ENCODE measurements at places on chromosomes 11 and 22.

DNA sequence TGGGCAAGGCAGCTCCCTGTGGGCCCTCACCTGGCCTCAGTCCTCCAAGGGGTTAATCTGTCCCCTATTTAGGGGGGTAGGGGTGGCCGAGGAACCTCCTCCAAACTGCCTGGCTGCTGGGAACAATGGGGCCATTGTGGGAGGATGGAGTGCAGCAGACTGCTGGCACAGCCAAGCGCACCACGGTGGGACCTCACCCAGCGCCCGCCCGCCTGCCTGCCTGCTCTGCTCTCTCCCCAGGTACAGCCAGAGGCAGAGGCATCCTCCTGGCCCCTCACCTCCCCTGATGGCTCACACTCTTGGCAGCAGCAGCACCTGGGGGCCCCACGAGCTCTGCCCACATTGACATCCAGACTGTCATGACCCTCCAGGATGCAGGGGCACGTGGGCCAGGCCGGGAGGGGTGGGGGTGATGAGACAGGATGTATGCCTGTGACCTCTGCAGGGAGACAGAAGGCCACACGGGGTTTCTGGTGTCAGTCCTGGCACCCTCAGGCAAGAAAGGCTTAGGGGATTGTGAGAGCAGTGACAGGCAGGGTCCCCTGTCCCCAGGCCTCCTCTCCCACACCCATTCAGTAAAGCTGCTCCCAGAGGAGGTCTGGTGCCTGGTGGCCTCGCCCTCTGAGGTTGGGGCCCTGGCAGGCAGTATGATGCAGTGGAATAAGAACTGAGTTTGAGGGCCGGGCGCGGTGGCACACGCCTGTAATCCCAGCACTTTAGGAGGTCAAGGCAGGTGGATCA, 11.4 kb downstream of the BCL9L start:
- DNase-seq: peak; percentile 80

DNA sequence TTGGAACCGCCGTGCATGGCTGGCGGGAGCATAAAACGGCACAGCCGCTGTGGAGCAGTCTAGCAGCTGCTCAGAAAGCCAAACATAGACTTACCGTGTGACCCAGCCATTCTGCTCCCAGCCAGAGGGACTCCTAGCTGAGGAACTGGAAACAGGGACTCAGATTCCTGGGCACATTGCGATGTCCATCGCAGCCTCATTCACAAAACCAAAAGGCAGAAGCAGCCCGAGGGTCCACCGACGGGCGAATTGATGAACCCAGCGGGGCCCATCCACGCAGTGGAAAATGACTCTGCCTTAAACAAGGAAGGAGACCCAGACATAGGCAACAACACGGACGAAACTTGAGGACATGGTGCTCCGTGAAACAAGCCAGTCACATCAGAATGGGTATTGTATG, 5.7 kb upstream of the MUC5B start:
- no peak for DNase-seq

- no peak for DNase-seq
Observed at GRCh38 chr22:50696799-50697561, 24.4 kb downstream of the SHANK3 start.

- DNase-seq: no peak
Observed at GRCh38 chr11:47606731-47607130, 12.5 kb upstream of the C1QTNF4 start.

DNA sequence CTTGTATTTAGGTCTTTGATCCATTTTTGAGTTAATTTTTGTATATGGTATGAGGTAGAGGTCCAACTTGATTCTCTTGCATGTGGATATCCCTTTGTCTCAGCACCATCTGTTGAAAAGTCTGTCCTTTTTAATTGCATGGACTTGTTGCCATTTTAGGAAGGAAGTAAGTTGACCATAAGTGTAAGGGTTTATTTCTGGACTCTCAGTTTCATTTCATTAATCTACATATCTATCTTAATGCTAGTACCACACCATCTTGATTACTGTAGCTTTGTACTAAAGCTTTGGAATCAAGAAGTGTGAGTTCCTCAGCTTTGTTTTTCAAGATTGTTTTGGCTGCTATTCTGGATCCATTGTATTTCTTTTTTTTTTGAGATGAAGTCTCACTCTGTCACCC, 31.4 kb downstream of the CBL start:
- no peak for DNase-seq

DNA sequence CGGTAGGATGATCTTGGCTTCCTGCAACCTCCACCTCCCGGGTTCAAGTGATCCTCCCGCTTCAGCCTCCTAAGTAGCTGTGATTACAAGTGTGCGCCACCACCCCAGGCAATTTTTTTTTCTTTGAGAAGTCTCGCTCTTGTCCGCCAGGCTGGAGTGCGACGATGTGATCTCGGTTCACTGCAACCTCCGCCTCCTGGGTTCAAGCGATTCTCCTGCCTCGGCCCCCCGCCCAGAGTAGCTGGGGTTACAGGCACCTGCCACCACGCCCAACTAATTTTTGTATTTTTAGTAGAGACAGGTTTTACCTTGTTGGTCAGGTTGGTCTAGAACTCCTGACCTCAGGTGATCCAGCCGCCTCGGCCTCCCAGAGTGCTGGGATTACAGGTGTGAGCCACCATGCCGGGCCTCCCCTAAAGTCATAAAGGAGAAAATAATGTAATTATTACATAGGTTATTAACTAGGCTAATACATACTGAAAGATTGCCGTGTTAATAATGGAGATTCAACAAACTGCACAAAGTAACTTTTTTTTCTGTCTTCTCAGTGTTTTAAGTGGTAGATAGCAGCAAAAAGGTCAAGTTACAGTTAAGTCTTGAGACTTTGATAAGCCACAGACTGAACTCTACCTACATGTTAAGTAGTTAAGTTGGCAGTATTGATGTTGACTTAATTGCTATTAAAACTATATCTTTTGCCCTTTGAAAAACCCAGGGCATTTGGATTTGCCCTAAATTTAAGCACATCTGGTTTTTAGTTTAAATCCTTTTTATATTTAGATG, 3.9 kb downstream of the CAPRIN1 start:
- DNase-seq: no peak

DNA sequence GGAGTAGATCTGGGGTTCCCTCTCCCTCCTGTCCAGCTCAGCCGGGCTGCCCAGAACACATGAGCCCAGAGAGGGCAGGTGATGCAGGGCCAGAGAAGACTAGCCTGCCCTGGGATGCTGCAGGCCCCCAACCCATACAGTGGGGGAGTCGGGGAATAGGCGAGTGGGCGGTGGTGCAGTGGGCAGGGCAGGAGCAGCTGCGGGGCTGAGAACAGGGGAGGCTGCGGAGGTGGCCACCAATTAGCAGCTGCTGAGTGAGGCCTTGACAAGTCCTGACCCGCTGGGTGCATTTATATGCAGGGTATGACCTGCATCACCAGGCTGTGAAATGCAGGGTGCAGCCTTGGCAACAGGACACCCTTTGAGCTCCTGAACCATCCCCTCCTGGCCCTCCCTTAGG, 43.1 kb downstream of the NFAM1 start:
- DNase-seq: no peak

GRCh38 chr11:122724520-122724919, 69.0 kb downstream of the UBASH3B start:
- DNase-seq: no peak

DNA sequence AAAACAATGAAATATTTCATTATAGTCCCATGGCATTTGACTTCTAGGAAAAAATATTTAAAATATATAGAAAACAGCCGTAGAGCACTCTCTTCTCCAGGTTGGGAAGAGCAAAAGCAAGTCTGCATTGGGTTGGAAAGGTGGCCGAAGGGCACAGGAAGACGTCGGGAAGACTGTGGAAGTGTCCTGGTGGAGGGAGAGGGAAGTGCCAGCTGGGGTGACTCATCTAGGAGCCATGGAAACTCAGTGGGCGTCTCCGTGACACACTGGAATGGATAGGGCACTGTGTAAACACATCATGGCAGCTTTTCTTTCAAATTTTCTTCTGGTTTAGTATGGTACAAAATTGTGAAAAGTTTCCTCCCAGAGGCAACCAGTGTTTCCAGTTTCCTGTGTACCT, 12.7 kb downstream of the GTPBP1 start:
- no peak for DNase-seq

DNA sequence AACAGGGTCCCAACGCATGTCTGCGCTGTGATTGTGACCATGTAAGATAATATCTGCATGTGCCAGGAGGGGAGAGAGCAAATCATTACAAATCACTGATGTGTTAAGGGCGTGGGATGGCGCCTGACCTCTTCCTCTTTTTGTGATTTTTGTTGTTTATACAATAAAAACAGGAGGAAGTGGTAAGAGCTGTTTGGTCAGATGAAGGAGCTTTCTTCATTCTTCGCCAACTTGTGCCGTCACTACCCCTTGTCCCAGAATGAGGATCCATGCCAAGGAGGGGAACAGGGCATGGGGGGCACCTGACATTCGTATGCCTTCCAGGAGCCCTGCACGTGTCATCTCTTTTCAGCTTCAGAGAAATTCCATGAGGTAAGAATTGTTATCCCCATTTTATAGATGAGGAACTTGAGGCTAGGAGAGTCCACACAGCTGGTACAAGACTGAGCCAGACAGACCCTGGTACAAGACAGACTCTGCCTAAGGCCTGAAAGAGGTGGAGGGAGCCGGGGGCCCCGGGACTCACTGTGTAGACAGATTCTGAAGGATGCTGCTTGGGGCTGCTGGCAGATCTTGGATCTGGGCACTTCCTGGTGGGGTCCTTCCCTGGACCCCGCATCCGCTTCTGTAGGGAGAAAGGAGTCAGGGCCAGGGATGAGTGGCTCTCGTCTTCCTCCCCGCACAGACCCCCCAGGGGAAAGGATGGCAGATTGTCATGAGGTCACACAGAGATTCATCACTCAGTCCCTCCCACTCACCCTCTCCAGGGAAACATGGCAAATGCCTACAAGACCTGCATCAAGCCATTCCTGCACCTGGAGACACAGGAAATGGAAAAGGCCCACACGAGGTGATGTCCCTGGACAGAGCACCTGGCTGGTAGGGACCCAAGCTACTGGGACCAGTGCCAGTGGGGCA, 34.6 kb downstream of the NFAM1 start:
- no peak for DNase-seq

DNA sequence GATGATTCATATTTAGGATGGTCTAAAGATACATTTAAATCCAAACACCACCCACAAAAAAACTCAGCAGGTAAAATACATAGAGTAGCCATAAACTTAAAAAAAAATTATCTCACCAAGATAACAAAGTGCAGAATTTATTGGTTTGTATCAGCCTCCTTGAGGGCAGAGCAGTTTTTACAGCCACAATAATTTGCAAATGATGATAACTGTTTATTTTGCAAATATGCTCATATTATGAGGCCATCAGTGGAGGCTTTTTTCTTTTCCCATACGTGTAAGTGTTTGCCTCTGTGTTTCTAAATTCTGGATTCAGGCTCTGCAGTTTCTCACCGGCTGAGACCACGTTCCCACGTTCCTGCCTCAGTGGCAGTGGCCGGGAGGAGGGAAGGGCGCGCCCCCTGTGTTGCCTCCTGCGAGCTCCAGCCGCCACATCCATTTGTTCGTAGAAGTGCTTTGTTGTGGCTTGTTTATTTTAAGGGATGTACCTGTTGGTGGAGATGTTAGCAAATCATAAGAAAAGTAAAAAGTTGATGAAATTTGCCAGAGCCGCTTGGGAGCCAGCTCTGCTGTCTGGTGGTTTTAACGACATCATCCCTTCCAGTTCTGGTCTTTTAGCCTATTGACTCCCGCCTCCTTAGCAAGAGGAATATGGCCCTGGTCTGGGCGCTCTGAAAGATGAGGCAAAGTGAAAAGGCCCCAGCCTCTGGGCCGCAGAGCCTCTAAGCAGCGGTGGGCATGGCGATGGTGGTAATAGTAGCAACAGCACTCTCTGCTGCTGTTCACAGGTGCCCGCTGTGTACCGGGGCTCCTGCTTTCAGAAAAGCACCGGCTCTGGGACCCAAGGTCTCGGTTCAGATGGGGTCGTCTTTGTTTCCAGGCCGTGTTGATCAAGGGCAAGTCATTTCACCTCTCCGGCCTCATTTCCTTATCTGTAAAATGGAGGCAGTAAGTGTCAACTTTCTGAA, 66.7 kb upstream of the PPARA start:
- no peak for DNase-seq

DNA sequence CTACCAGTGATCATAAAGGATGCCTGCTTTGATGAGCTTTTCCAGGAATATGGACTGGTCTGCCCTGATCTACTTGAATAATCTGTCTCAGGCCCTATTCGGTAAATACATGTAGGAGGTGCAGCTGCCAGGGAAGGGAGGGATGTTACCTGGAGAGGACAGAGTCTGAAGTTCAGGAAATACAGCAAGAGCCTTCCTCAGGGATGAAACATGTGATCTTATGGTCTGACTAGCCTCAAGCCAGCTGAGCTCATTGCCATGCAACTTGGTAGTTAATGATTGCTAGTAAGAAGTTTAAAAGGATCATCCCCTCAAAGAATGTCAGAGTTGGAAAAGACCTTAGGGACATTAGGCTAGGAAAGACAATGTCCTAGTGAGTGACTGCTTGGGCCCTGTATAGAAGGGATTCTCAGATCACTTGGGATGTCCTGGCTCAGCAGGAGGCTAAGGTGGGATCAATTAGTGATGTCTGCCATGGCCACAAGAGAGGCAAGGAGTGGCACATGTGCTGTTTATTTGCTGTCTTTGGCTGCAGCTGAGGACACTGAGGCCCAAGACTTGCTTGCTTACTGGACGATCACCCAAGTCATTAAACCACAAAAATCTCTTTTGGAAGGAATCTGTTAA, 18.5 kb downstream of the PTPRJ start:
- DNase-seq: no peak

- DNase-seq: no peak
Observed at GRCh38 chr11:69151836-69152235, 3.9 kb upstream of the SMIM38 start.

GRCh38 chr11:69321877-69322361, 28.0 kb downstream of the MYEOV start:
- DNase-seq: no peak

DNA sequence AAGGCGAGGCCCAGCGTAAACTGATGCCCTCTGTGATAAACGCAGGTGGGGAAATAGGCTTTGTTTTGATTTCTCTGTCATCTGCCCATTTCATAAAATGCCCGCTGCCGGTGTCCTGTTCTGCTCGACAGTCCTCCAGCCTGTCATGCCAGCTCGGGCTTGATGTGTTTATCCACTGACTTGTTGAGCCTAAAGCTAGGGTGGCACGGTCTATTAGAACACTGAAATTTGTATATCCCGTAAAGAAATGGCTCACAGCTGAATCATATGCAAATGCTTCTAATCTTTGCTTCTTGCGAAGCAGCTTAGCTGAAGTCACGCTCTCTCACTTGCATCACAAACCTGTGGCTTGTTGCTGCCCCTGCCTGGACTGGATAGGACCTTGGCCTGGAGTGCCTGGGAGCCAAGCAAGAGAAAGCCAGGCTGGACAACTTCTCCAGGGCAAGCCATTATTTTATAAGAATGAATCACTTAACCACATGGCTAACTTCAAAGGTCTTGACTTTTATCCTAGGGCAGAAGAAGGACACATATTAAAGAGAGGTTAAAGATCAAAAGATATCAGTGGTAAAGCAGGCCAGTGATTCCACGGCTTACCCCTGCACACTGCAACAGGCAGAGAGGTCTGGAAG, 33.1 kb downstream of the EHF start:
- no peak for DNase-seq

- no peak for DNase-seq
Observed at GRCh38 chr11:106070606-106071005, 6.5 kb downstream of the KBTBD3 start.
